GM23248 (cell line): ENCODE measurements at places on chromosomes 1 and 21.

- no peak for DNase-seq
These were observed 31.8 kb downstream of the ZNF496 start for GRCh38 chr1:247299723-247300381.

- no peak for DNase-seq
These were observed 12.3 kb upstream of the MAP10 start for GRCh38 chr1:232792949-232793348.

DNA sequence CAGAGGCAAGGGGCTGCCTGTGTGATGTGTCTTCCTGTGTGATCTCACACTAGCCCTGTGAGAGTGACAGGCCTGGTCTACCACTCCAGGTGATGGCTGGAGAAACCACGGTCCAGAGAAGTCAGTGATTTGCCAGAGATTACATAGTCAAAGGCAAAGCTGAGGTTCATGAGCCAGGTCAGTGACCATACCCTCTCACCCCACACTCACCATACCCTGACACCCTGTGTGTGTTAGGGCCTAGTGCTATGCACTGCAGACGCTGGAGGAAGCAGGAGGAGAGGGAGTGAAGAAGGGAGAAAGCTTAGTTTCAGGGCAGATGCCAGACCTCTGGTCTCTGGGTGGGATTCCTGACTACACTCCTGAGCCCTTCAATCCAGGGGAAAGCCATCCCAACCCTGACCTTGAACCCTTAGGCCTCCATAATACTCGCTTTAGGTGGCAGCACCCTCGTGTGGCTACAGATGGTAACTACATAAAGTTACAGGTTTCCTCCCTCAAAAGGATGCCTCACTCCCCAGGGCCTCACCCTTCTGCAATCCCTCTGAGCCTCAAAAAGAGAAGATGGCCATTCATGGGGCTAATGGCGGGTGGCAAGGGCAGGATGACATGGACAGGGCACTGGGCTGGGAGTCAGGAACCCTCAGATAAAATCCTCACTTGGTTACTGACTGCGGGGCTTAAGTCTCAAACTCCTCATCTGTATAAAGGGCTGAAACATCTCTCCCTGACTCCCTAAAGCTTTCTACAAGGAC is 20.8 kb upstream of the SDC3 start:
- DNase-seq: peak; percentile 70

DNA sequence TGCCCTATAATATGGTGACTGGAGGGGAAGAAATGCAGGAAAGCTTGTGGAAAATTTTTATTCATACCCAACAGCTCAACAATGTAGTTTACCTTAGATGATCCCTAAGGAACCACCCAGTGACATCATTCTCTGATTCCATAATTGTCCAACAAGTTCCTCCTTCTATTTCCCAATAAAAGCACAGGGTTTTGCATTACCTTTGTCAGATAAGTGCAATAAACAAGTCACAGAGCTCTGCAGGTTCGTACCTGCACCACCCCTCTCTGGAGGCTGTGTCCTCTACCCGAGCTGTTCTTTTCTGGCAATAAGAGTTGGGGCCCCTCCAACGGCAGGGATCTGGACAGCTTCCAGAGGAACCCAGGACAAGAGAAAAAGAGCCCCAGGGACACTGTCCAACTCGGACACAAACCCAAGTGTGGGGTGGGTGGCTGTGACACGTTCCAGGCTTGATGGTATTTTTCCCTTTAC is 38.8 kb downstream of the RCAN1 start:
- DNase-seq: peak; percentile 69

GRCh38 chr1:173149887-173150286 is 57.2 kb downstream of the TNFSF4 start:
- peak; percentile 95 for DNase-seq

DNA sequence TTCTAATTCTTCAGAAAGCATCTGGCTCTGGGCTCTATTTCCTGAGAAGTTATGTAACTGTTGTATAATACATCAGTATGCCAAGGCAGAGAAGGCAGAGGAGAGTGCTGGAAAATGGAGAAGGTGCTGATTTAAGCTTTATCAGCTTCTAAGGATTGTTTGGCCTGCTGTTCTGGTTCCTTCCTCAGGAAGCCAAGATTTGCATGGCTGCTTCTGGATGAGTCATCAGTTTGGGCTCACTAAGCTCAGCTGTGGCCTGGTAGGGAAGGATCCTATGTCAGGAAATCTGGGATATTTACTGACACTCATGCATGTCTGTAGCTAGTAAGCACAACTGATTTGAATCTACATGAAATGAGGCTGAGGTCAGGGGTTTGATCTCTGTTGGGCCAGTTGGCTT is 73.2 kb upstream of the ADGRL4 start:
- DNase-seq: peak; percentile 83

GRCh38 chr21:34537838-34538237 is 25.8 kb upstream of the KCNE1 start:
- peak; percentile 30 for DNase-seq

DNA sequence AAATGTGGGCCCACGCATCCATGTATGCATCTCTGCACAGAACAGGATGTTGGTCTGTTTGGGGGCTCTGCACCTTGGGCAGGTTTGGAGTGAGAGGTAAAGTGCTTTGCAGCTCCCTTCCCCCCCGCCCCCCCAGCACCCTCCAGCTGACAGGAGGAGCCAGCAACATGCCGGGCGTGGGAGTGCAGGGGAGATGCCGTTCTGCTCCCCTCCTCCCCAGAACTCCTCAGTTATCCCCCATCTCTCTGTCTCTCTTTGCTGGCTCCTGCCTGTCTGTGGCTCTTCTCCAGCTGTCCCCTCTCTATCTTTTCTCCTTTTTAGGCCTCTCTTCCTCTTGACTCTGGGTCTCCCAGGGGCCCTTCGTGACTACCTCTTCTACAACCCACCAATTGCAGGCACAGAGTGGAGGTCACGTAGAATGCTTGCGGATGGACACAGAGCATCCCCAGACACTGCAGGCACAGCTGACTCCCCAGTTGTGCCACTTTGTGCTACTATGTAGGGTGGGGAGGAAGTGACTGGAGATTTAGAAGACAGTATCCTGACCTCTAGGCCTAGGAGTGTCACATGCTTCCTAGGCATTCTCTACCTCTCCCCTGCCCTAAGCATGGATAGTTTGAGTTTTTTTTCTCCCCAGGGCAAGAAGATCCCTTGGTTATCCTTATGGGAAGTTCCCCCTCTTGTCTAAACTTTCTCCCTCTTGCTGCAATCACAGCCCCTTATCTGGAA is 1.7 kb upstream of the RORC start:
- DNase-seq: no peak

DNA sequence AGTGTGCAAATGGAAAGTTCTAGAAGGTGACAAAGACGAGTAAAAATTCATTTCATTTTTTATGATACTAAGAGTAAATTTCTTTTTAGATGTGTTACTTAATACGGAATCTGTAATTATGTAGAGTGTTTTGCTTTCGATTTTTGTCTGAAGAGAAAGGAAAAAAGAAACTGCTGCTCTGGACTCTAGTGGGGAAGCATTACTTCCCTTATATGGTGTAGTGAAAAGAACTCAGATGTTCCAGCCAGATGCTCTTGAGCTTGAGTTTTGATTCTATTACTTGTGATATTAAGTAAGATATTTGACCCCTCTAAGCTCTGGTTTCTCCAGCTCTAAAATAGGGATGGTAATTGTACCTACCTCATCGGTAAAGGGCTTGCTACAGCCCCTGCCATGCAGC is 12.2 kb upstream of the GPR161 start:
- no peak for DNase-seq

- no peak for DNase-seq
These were observed 27.2 kb downstream of the FABP3 start for GRCh38 chr1:31345635-31346034.

- DNase-seq: peak; percentile 91
These were observed 14.6 kb downstream of the RIPK4 start for GRCh38 chr21:41752231-41752681.

DNA sequence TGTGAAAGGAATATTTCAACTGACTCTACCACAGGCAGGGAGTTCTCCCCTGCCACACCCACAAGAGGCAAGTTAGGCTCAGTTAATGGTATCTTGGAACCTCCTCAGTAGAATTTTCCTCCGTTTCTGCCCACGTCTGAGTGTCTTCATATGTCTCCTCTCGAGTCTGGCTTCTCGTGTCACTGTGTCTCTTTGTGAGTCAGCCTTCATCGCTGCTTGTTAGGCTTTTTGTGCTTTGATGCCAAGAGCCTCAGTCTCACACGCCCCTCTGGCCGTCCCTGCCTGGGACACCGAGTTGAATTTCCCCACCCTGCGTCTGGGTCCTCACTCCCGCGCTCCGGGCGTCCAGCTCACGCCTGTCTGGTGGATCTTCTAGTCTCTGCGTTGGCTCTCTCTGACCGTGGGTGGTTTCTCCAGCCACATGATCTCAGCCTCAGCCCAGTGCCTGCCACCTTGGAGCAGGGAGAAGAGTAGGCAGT is 125.7 kb upstream of the GADD45A start:
- peak; percentile 94 for DNase-seq

- DNase-seq: peak; percentile 87
These were observed 68.9 kb downstream of the NMNAT2 start for GRCh38 chr1:183349201-183349711.

DNA sequence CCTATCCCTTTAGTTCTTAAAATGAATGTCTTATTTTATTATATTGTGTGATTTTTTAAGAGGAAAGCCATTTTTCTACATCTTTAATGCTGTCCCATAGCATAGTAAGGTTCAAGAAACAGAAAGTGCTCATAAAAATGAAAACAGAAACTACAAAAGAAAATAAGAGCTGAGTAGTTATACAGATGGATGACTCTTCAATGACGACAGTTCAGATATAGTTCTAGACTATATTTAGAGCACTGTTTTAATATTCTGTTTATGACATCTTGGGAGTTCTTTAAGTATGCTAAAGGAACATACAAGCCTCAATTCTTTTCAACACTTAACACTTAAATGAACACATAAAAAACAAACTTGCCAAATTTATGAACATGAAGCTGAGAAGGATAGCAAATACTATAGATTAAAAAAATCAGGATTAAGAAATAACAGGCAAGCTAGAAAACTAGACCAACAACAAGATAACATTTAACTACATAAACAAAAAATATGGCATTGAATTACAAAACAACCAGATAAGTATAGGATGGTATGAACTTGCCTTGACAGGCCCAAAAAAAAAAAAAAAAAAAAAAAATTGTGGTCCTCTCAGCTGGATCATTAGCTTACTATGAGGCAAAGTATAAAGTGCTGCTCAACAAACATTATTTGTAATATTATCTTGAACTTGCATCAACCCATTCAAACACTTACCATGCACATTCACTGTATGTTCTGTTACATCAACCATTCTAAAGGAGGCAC is 87.9 kb downstream of the ZZZ3 start:
- no peak for DNase-seq

- DNase-seq: no peak
These were observed 4.6 kb upstream of the ID3 start for GRCh38 chr1:23563755-23564374.

DNA sequence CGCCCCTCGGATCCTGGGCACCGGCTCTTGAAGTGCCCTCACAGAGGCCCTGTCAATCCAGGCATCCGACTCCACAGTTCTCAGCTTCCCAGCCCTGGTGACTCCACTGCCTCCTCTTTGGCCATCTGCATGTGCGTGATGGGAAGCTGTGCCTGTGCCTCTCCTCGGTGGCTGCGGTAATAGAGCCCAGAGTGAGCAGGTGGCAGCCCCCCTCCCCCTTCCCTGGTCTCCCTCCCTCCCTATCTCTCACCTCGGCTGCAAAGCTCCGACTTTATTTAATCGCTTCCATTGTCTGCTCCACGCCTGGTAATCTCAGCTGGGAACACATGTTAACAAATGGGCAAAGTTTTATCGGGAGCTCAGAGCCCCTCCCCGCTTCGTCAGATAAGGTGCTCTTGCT is 91.9 kb downstream of the IGSF21 start:
- DNase-seq: no peak

DNA sequence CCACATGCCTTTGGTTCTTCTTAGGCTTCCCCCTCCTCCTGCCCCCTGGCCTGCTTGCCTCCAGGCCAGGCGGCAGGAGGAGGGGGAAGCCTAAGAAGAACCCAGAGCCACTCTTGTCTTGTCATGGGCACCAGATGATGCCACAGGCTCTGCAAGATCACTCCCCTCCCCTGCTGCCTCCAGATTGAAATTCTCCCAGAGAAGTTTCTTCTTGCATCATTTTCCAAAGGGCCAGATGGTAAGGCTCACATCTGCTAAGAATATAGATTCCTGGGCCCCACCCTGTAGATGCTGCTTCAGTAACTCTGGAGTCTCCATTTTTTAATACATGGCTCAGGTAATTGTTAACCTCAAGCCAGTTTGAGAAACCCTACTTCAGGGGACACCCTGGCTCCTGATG is 60.8 kb downstream of the FAM163A start:
- peak; percentile 17 for DNase-seq

DNA sequence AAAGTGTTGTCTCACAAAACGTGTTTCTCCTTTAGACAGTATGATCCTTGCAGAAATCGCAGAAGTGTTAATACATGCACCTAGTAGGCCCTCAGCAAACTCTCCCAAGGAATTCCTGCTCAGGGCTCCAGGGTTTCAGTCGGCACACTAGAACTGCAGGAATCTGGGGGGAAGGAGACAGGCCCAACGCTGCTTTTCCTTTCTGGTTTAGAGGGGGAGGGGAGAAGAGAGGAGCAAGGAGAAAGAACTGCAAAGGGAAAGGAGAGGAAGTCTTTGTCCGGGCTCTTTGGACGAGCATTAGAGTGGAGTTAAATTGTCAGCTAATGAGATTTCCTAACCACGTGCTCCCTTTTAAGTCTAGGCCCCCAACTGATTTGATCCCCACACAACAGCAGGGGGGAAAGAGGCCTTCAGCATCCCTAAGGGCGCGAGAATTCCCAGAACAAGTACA is 103.7 kb upstream of the SOD1 start:
- no peak for DNase-seq

GRCh38 chr21:42460391-42461184 is 35.4 kb downstream of the RSPH1 start:
- DNase-seq: no peak

DNA sequence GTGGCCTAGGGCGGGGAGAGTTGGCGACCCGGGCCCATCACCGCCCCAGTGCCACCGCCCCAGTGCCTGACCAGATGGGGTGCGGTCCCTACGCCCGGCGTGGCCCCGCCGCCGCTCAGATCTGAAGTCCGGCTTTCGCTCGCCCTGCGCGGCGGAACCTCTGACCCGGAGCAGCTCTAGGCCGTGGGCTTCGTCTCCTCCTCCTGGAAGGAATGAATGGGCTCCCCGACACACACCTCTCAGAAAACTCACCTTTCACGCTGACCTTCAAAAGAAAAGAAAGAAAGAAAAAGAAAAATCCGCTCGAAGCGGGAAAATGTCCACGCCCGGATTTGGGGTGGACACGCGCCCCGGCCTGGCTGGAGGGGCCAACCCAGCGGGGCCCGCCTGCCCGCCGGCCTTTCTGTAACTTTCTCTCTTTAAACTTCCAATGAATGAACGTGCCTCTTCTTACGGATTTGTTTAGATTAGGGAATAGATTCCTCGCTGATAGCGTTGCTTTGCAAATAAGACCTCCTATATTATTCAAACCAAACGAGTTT is 5.4 kb upstream of the SIM2 start:
- DNase-seq: no peak

- peak; percentile 54 for DNase-seq
These were observed 21.5 kb downstream of the LTN1 start for GRCh38 chr21:28971171-28971570.

- DNase-seq: peak; percentile 45
These were observed 20.2 kb downstream of the THEM4 start for GRCh38 chr1:151888972-151889570.

- no peak for DNase-seq
These were observed 118.1 kb upstream of the POGK start for GRCh38 chr1:166721145-166721544.

GRCh38 chr1:1435911-1436629 is 580 bp downstream of the VWA1 start:
- DNase-seq: no peak
